ENCODE measurements at places on chromosomes 4 and X.

- no peak for DNase-seq
Measured at GRCh38 chrX:36241397-36241796, 321.9 kb downstream of the CFAP47 start.

DNA sequence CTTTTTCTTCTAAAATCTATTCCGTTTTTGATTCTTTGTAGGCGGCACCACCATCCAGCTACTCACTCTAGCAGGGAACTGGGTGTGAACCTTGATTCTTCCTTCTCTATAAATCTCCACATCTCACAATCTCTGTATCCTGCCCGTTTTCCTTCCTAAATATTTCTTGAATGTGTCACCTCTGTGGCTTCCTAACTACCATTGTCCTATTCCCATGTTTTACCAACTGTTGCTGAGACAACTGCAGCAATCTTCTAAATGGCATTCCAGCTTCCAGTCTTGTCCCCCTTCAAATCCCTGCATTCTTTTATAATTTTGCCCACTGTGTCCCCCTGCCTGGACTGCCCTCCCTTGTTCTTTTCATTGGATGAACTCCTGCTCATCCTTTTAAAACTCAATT, 641.3 kb downstream of the RPA4 start:
- no peak for DNase-seq

- peak; percentile 82 for DNase-seq
Measured at GRCh38 chr4:165207431-165208220, at the start of gene KLHL2. KLHL2 (plus strand) TSS chr4:165207561; CDS start chr4:165207877, 316 bp downstream.

GRCh38 chrX:112818114-112819007, 22.3 kb downstream of the AMOT start:
- no peak for DNase-seq

GRCh38 chrX:118621081-118621759, 106.2 kb upstream of the IL13RA1 start:
- DNase-seq, result no peak
